Activated CD4-positive, CD25-positive, alpha-beta regulatory T cell treated with anti-CD3 and anti-CD28 coated beads, Interleukin-2, amount 50 U/mL, for 24 hours (primary cell): ENCODE measurements at places on chromosomes 3 and 15.

DNA sequence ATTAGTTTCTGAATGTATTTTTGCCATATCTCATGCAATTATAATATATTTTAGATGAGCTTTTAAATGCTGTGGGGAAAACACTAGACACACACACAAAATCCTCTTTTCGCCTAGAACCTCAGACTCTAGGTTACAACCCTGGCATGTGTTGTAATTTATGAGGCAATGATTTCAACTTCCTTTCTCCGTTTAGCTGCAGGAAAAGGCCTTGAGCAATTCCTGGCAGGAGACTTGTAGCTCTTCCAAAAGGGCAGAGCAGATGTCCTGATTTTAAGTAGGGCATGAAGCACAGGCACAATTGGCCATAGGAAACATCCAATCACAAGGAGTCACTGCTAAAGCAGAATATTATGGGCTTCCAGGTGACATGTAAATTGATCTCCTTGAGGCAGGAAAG is 82.0 kb downstream of the GPR156 start:
- ATAC-seq, result no peak

DNA sequence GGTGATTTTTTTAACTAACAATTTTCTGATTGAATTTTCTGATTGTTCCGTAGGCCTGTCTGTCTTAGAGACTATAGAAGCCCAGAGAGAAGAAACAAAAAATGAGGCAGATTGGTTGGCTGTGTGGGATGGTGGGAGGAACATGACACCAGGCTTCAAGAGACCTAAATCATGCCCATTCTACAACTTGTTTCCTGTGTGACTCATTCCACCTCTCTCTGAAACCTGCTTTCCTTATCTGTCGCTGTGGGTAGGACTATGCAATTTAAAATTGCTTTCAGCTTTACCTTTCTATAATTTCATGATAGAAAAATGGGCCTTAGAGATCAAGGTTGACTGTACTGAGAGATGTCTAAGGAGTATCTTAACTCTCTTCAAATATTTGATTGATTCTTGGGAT is 44.5 kb downstream of the OXNAD1 start:
- peak; percentile 90 for ATAC-seq

- ATAC-seq, result no peak
Measured at GRCh38 chr3:194750491-194750828, 64.8 kb downstream of the FAM43A start.

DNA sequence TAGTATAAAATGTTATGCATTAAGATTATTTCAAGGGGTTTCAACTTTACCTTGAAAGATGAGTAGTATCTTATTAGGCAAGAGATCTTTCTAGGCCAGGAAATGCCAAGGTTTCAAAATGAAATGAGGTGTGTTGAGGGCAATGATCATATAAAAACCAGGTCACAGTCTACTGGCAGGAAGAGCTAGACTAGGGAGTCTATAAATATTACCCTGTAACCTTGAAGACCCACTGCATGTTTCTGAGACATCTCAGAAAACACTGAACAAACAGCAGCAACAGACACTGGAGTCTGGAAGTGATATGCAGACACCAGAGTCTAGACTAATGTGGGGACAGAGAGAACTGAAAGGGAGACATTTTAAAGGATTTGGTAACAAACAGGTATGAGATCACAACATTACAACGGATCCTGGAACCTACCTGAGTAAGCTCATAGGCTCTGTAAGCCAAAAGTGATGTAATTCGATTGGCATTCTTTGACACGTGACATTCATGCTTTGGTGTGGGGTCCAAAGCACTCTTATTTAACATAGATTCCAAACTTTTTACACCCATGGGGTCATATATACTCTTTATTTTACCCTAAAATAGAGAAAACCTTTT is 15.0 kb downstream of the TASOR start:
- no peak for ATAC-seq

GRCh38 chr3:194097141-194097882 is 38.6 kb upstream of the HES1 start:
- ATAC-seq, result no peak

- no peak for ATAC-seq
Measured at GRCh38 chr3:21331857-21332256, 419.2 kb downstream of the ZNF385D start.

DNA sequence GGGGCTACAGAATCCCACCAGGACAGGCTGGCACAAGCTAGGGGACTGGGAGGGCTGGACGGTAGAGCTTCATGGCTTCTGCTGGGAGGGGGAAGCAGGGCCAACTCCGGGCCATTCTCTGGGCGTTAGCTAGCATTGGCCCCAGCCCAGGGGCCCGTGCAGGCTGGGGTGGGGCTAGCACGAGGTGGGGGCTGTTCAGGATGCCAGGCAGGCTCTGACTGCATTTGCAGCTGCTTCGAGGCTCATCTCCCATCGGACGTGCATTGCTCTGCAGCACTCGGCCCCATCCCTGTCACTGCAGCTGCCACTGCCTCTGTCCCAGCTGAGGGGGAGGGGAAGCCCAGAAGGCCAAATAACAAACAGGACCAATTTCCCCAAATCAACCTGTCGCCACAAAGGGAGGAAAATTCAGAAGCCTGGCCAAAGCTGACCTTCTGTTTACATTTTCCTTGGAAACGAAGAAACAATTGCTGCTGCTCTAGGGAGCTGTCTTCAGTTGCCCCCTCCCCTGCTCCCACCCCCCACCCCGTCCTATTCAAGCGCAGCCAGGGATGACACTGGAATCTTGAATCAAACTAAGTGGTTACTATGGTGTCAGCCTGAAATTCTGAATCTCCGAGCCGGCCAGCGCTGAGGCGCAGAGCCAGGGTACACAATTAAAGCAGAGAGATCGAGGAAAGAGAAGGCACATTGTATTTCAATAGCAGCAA is 138.8 kb upstream of the PRR20G start:
- ATAC-seq, result no peak

DNA sequence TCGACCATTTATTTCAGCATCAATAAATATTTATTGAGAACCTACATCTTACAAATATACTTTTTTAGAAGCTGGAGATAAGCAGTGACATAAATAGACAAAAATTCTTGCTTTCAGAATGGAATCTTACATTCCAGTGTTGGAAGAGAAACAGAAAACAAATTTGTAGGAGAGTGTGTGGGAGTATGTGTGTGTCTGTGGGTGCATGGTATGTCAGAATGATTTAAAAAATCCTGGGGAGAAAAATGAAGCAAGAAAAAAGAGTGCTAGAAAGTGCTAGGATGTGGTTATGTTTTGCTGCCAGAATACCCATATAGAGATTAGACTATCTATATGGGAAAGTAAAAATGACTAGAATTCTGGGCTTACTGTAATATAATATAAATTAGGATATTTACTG is 561.7 kb upstream of the SGO1 start:
- ATAC-seq, result no peak

- ATAC-seq, result no peak
Measured at GRCh38 chr3:98727638-98728037, 35.5 kb upstream of the ST3GAL6 start.

DNA sequence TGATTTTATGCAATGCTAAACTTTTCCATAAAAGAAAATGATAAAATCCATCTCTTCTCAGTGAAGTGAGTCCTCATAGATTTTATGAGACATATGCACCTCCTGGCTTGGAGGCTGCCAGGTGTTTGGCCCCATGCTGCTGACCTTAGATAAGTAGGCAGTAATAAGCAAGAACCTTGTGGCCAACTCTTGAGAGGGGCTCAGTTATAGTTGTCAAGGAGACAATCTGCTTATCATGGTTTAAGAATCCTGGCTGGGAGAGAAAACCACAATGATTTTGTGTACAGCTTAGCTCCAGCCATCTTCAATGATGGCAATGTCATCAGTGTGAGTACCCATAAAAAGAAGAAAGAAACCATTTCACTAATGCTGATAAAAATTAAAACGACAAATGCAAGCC is 252.1 kb downstream of the CPNE4 start:
- ATAC-seq, result no peak

DNA sequence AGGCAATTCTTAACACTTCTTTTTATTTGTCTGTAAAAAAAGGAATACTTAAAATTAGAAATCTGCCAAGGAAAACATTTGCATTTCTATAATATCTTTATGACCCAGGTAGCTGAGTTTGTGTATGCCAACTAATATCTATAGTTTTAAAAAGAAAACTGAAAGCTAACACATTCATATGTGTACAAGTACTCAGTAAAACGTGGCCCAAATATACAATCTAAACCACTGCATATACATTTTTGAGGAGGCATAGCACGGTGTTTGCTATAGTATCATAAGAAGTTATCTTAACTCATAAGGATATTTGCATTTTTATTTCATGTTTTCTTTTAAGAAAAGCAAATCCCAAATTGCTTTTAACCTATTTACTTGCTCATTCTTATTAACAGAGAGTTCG is 172.7 kb downstream of the ZBTB20 start:
- ATAC-seq, result peak; percentile 61

GRCh38 chr3:66603151-66603611 is 102.4 kb upstream of the LRIG1 start:
- ATAC-seq, result no peak

DNA sequence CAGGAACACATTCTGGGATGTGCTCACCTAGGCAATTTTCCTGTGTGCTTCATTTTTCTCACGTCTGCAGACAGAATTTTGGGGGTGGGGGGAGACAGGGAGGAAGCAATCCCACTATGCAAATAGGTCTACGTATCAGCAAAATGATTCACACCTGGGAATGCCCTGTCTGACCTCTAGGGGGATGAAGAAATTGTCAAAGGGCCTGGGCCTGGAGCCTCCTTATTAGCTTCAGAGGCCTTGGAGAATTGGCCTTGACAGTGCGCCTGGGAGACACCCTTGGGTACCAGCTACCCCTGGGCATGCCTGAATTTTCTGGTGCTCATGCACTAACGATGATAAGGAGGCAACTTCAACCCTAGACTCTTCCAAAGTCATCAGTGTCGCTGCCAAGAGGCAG is 207.5 kb downstream of the CADPS start:
- no peak for ATAC-seq

GRCh38 chr3:104132566-104133403 is 1233.9 kb upstream of the ALCAM start:
- no peak for ATAC-seq

DNA sequence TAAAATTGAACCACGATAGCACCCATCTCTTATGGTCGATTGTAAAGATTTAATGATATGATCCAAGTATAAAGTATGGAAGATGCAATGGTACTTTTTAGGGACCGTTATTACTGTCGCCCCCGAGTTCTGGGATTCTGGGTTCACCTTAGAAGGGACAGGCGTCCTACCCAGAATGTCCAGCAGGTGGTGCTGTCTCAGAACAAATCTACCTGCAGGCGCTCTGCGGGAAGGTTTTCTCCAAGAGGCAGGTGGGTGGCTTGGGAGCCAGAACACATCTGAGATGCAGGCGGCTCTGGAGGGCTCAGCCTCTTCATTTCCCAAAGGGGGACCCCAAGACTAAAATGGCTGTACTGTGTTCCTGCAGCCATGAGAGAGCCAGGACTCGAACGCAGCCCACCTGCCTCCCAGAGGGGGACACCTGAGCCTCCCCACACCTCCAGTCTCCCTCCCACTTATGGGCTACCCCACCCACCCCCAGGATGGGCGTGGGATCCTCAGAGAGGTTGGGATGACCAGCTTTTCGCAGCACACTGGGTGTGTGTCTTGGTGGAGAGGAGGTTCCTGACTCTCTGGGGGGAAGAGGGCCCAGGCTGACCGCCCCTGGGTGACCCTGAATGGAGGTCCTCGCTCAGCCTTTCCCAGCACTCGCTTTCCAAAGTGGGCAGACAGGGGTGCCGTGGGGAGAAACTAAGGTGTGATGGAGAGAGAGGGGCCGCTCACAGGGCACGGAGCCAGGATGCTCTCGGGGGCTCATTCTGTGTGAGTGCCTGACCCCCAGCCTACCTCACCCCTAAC is 28.1 kb upstream of the CORO2B start:
- no peak for ATAC-seq
